ENCODE measurements at places on chromosomes 12 and 14. TPM values are rescaled to one million over a fixed set of nuclear protein-coding genes. Genes with fewer than 3 reads are reported as not detected.

Gene RNASE12
- not detected for total RNA-seq

Gene CRY1
- 7.5 TPM for total RNA-seq

Gene LLPH
- total RNA-seq, result 9.1 TPM

Gene PUS1
- total RNA-seq, result 23.1 TPM

Gene MGP
- 4.7 TPM for total RNA-seq

Data from right lobe of liver (tissue), 6 donors.